ENCODE measurements at places on chromosomes 4 and X.

DNA sequence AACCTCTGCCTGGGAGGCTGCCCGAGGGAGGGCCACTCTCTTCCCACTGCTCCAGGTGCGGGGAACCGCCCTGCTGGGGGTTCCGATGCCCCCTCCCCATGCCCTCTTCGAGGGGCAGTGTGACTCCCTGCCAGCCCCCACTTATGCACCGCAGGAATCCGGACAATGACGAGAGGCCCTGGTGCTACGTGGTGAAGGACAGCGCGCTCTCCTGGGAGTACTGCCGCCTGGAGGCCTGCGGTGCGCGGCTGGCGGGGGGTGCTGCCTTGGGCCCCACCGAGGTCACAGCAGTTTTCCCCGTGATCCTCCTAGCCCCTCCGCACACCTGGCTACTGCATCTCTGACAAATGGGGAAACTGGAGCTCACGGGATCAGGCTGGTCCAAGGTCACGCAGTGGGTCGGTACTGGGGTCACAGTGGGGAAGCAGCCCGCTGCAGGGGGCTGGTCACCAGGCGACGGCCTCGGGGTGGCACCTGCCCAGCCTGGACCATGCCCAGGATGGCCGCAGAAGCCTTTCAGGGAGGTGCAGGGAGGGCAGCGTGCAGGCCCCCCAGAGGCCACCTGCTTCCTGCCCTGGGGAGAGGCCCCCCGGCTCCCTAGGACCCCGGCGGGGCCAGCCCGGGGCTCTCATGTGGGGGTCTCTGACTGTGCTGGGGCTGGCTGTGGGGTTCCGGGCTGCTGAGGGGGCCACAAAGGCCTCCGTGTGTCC lies 3.5 kb downstream of the HGFAC start:
- DNase-seq, result no peak

DNA sequence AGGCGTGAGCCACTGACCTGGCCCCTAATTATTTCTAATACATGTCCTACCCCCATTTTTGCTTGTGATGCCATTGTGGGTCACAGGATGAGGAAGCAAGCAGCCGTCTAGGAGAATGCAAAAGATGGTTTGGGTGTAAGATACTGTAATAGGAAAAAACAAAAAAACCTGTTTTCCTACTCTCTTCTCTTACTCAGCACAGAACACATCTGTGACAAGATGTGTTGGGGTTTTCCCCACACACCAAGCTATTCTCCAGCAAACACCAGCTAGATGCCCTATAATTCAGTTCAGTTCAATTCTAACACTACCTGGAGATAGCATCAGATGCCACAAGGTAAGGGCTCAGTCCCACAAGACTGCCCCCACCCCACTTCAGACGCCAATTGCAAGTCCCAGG lies 15.3 kb upstream of the HPRT1 start:
- DNase-seq, result no peak

GRCh38 chrX:40057405-40057804 lies 40.4 kb downstream of the BCOR start:
- no peak for DNase-seq

DNA sequence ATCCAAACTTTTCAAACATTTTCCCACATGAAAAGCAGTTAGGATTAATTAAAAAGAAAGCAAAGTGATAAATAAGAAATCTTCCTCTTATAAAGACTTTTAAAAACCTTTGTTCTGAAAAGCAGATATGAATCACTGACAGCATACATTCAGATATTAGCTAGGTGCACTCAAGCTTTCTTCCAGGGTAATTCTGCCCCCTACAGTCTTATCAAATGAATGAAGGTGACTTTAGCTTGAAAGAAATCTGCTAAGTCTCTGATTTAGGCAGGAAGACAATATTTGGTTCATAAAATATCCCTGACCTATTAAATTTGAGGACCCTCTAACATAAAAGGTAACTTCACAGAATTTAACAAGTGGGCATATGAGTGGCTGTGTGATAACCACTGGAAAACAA lies 209.1 kb upstream of the FAM47A start:
- DNase-seq, result no peak

GRCh38 chrX:123487236-123487635 lies 245.6 kb downstream of the THOC2 start:
- no peak for DNase-seq

DNA sequence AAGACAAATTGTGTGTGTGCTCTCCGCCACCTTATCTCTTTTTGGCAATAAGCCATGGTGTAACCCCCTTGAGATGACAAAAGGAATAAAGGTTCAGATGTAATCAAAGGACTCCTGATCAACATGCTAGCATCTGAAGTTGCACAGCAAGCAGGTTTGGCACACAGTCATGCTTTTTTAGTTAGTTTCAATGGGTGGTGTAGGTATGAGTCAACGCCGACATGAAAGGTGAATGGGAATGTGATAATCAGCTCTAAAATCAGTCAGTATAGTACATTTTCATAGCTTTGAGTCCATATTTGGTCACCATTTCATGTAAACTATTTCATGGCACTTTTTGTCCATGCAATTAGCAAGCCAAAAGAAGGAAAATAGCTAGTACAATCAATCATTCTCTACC lies 50.4 kb upstream of the ETNPPL start:
- no peak for DNase-seq

DNA sequence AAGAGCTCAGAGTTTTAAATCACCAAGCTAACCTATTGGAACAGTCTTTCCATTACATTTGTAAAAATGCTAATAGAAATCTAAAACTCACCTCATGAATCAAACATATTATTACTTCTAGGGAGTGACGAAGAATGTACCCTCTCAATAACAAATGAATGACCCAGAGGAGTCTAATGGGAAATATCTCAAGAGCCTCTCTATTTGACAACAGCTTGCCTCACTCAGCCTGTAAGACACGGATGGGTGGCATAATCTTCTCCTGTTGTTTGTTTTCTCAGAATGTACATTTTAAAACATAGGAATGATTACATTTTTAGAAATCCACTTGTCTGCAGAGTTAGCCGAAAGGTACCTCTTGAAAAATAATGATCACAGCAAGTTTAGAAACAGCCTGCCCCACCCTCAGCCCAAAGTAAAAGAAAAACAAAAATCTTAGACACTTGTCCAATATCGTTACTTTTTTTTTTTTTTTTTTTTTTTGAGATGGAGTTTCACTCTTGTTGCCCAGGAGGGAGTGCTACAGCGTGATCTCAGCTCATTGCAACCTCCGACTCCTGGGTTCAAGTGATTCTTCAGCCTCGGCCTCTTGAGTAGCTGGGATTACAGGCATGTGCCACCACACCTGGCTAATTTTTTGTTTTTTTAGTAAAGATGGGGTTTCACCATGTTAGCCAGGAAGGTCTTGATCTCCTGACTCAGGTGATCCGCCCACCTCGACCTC lies 183.6 kb upstream of the FTHL17 start:
- DNase-seq, result no peak

DNA sequence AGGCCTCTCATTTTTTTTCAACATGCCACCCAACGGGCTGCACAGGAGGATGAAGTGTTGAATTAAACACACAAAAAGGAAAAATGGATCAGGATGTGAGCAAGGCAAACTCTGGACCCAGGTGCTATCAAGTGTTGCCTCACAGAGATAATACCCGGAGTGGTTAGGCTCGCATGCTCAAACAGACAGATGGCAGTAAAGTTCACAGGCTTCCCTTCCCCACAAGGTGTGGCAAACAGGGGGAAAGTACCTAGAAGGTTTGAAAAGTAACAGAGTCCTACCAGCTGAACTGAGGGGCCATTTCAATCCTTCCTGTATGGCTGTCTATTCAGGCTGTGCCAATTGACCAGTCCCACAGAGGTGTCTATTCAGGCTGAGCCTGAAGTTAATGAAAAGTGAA lies 123.9 kb upstream of the GC start:
- DNase-seq, result no peak

- DNase-seq, result no peak
Measured at GRCh38 chr4:185016946-185017758, 1.1 kb upstream of the HELT start.

- no peak for DNase-seq
Measured at GRCh38 chr4:112747036-112747435, 110.1 kb downstream of the LARP7 start.

- DNase-seq, result no peak
Measured at GRCh38 chr4:95985051-95985450, 145.2 kb downstream of the PDHA2 start.

DNA sequence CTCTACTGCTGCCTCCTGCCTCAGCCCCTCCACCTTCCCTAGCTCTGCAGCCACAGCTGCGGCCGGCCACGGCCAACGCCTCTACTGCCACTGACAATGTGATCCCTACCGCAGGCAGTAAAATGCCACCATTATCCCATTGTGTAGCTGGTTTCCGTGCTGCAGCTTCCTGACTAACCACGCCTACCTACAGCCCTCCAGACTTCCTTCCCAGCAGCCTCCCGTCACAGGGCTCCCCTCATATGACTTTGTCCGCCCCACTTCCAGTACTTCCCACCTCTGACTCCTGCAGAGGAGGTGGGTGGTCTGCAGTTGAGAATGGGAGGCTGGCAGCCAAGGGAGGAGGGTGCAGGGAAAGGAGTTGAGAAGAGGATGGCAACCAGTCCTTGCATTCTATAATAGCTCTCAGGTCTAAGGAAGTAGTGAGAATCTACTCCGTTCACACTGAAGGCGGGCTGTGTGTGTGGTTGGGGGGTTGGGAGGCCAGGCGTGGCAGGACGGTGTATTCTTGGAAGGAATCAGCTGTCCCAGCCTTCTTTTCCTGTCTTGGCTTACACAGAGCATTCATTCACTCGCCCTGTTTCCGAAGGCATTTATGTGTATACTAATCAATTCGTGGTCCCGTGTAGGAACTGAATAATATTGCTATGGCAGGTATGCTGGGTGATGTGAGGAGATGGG lies 33.1 kb upstream of the USP51 start:
- DNase-seq, result no peak

DNA sequence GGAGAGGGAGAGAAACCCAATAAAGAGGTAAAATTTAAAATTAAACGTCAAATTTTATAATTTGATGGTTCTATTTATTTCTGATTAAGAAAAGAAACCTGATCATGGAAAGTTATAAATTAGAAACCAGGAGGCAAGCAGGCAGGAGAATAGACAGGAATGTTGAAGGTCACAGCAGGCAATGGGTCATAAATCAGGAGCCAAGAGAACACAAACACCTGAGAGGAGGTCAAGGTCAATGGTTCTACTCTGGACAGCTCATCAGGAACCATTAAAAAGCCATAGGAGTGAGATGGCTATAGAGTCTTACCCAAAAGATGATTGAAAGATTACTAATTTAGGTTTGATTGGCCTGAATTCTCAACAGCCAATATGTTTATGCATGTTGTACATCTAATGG lies 126.9 kb upstream of the HCCS start:
- no peak for DNase-seq

DNA sequence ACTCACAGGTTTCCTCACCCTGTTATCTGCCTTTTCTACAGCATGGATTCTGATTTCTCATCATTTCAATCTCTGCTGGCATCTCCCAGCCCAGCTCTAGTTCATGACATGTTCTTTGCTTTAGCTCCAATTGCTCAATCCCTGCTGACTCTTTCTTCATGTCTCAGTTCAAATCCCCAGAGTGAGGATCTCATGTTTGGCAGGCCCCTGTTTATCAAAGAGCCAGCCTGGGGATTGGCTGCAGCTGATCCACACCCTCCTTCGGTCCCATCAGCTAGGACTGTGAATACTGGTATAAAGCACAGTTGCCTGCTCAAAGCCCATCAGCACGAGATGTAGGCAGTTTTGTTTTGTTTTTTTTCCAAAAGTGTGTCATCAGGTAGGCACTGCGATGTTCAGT lies 14.4 kb upstream of the CC2D2A start:
- DNase-seq, result no peak

- no peak for DNase-seq
Measured at GRCh38 chrX:12332786-12333347, 194.6 kb downstream of the FRMPD4 start.

DNA sequence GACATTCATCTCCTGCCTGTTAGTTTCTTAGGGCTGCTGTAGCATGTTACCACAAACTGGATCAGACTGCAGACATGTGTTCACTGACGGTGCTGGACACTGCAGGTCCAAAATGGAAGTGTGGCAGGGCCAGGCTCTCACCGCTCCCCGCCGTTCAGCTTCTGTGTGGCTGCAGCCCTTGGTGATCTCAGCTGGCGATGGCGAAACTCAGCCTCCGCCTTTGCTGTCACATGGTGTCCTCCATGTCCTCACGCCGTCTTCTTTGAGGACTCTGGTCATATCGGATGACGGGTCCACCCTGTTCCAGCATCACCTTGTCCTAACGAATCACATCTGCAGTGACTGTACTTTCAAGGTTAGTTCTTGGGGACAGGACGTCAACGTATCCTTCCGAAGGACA lies 25.9 kb upstream of the HELT start:
- DNase-seq, result no peak

- no peak for DNase-seq
Measured at GRCh38 chr4:37383579-37384229, 139.2 kb downstream of the NWD2 start.

- no peak for DNase-seq
Measured at GRCh38 chr4:118775405-118775804, 60.5 kb downstream of the SEC24D start.

DNA sequence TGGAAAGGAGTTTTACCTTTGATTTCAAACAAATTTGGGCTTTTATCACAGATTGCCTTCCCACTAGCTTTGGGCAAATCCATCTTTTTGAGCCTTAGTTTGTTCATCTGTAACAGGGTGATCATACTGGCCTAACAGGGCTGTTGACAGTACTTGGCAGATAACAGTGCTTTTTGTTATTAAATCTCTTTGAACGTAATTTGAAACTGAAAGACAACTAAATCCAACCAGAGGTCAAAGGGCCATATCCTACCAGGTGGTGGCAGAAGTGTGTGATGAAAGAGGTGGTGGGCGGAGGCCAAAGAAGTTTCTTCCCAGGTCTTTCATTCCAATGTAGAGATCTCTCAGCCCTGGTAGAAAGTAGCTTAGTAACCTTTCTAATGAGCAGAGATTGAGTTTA lies 35.2 kb upstream of the TADA2B start:
- DNase-seq, result no peak

DNA sequence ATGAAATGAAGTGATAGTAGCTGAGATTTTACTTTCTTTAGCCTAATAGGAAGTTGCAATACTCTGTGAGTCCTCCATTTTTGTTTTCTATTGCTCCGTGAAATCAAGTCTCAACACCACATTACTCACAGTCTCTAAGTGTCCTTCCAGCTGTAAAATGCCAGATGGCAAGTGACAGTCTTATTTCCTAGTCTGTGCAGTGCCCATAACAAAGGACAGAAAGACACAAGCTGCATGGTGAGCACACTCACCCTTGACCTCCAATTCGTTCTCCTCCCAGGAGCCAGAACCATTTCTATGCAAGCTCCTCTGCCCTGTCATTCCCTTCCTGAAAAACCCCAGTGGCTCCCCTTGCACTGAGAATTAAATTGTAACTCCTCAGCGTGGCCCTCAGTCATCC lies 101.6 kb downstream of the PARM1 start:
- DNase-seq, result no peak

DNA sequence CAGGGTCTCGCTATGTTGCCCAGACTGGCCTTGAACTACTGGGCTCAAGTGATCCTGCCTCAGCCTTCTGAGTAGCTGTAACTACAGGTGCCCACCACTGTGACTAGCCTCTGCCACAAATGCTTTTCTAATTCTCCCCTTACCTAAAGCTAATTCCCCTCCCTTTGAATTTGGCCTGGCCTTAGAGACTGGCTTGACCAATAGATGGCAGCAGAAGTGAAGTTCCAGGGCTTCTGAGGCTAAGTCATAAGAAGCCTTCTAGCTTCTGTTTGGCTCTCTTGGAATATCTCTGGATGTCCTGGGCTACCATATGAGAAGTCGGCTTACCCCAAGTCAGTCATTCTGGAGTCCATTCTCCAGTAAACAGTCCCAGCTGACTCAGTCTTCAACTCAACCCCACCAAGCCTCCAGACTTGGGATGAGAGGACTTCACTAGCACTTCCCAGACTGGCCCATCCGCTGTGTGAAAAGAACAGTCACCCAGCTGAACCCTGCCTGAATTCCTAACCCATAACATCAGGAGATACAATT lies 61.0 kb downstream of the HPRT1 start:
- no peak for DNase-seq
